ENCODE measurements at places on chromosomes 1 and 21.

DNA sequence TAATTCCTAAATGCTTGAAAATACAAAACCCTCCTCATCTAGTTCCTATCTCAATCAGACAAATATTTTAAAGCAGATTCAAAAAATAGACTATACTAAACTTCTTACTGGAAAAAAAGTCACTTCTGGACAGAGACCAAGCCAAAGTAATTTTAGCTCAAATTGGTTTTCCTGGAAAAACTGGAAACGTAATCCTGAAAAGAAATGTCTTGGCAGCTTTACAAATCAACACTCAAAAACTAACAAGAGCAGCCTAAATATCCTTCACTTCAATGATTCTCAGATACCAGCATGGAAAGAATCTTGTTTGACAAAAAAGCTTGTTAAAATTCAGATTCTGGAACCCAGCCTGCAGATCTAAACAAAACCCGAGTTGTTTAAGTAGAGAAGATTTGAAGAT lies 9.1 kb upstream of the GPR88 start:
- DNase-seq, result no peak

GRCh38 chr1:242243472-242243871 lies 244.6 kb upstream of the MAP1LC3C start:
- DNase-seq, result no peak

DNA sequence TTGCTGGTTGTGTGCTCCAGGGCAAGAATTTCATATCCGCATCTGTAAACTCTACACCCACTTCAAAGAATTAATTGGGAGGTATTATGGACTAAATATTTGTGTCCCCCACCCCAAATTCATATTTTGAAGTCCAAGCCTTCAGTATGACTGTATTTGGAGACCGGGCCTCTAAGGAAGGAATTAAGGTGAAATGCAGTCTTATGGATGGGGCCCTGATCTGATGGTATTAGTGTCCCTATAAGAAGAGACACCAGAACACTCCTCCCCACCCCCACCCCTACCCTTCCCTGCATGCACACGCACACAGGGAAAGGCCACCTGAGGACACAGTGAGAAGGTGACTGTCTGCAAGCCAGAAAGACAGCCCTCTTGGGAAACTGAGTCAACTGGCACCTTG lies 332.4 kb downstream of the RPS6KC1 start:
- DNase-seq, result no peak

GRCh38 chr1:8004803-8005573 lies 21.1 kb downstream of the ERRFI1 start:
- DNase-seq, result peak; percentile 98

DNA sequence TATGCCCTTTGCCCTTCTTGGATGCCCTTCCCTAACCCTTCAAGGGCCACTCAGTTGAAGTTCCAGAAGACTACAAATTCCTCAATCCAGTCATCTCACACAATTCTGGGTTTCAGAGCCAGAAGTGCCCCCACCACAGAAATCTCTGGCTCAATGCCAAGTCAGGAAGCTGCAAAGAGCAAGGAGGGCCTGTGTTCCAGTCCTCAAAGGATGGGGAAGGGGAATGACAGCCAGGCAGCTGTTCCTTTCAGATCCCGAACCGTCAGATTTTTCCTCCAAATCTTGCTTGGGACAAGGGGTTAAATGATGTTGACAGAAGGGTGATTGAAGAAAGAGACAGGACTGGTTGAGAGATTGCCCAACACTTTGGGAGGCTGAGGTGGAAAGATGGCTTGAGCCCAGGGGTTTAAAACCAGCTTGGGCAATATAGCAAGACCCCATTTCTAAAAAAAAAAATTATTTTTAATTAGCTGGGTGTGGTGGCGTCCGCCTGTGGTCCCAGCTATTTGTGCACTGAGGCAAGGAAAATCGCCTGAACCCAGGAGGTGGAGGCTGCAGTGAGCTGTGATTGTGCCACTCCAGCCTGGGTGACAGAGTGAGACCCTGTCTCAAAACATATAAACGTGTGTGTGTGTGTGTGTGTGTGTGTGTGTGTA lies 716 bp upstream of the HPDL start:
- DNase-seq, result no peak

DNA sequence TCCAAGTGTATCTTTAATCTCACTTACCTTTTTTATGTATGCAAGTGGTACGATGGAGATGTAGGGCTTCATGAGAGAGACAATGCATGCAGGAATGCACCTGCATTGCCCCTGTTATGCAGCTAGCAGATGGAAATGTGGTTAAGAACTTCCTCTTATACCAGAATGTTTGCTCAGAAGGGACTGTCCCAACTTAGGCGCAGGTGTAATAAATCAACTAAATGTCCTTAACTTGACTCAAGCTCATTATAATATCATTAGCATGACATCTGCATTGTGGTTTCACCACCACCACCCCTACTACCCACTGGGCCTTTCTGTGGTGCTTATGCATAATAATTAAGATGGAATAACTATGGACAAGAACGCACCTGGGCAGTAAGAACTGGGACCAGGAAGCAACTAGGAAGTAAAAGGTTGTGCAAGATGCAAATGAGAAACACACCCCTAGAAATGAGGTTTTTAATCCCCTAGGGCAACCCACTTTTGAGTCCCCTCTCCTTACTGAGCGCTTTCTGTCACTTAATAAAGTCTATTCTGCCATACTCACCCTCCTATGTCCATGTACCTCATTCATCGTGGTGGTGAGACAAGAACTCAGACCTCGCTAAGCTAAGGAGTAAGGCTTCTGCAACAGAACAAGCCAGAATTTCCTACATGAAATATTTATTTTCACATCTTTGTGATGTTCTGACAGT lies 1103.3 kb upstream of the B3GALT2 start:
- no peak for DNase-seq
